HAP-1 (cell line): ENCODE measurements at places on chromosomes 16 and 17.

GRCh38 chr16:61929776-61930175, 106.5 kb downstream of the CDH8 start:
- DNase-seq: no peak

GRCh38 chr17:10126616-10127501, 71.5 kb downstream of the GAS7 start:
- DNase-seq: no peak

DNA sequence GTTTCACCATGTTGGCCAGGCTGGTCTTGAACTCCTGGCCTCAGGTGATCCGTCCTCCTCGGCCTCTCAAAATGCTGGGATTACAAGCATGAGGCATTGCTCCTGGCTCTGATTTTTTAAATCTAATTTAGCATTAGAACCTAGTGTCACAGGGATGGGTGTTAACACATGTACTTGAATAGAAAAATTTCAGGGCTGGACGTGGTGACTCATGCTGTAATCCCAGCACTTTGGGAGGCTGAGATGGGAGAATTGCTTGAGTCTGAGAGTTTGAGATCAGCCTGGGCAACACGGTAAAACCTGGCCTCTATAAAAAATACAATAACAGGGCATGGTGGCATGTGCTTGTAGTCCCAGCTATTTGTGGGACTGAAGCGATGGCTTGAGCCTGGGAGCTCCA, 6.0 kb upstream of the RNF135 start:
- DNase-seq: no peak

GRCh38 chr16:66717112-66717675, 20.7 kb upstream of the CMTM4 start:
- DNase-seq: peak; percentile 64

DNA sequence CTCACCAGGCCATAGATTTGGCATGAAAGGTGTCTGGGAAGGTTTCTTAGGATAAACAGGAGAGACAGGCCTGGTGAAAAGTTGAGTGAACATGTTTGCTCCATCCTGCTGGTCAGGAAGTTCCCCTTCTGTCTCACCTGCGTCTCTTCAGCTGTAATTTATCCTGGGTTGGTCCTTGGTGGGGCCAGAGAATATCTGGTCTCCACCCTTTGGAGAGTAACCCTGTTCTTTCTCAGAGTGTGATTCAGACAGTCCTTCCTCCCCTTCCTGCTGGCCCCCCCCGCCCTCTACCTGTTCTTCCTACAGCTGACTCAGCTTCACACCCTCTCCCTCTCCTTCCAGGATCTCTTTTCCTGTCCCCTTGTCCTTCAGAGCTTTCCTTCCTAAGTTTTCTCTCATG, 17.1 kb downstream of the MINK1 start:
- DNase-seq: no peak

DNA sequence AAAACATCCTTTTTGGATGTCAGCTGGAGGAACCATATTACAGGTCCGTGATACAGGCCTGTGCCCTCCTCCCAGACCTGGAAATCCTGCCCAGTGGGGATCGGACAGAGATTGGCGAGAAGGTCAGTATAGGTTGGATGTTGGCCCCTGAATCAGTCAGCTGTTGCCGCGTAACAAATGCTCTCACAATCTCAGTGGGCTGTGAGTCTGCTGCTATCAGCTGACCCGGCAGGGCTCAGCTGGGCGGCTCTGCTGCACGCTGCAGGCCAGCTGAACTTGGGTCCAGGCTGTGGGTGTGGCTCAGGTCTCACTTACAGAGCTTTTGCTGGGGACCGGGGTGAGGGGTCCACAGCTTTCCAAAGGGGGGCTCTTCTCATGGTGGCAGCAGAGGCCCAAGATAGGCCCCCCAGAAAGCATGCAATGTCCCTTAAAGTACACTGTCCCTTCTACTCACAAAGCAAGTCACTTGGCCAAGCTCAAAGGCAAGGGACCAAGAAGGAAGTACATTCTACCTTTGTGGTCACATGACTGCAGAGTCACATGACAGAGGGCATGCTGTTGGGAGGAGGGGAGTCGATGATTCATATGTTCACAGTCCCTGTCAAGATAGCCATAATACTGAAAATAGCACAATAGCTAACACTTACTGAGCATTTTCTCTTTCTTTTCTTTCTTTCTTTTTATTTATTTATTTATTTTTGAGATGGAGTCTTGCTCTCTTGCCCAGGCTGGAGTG, 134.2 kb downstream of the ABCC1 start:
- peak; percentile 40 for DNase-seq

- DNase-seq: no peak
Observed at GRCh38 chr16:81493755-81494433, 49.3 kb downstream of the CMIP start.

GRCh38 chr16:57667526-57668262, 412 bp upstream of the ADGRG3 start:
- peak; percentile 26 for DNase-seq

- DNase-seq: no peak
Observed at GRCh38 chr17:13584701-13585080, 17.0 kb downstream of the HS3ST3A1 start.

GRCh38 chr16:79876332-79876730, 275.8 kb upstream of the MAF start:
- no peak for DNase-seq

DNA sequence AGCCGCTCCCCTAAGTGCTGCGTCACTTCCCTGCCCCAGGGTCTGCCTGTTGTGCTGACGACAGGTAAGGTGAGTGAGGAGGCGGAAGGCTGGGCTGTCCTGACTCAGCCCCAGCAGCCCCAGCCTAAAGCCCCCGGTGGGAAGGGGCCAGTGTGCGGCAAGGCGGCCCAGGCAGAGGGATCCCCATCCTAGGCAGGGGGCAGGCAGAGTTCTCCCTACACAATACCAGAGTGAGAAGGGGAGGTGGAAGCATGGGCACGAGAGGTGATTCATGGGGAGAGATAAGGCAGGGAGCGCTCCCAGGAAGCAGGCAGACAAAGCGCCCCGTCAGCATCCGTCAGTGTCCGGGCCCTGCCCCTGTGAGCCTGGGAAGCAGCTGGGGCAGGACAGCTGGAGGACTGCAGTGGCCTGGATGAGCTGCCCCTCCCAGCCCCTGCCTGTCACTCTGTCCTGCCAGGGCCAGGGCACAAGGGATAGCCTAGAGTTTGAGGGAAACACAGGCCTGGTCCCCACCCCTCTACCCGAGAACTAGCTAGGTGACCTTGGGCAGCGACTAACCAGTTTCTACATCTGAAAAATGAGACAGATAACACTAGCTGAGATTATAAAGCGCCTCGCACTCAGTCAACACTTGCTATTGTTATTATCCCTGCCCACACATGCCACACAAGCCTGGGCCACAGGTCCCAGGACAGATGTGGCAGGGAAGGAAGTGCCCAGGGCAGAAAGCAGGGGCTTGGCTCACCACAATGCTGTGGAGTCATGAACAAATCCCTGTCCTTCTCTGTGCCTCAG, 3.8 kb downstream of the FAM83G start:
- DNase-seq: no peak

DNA sequence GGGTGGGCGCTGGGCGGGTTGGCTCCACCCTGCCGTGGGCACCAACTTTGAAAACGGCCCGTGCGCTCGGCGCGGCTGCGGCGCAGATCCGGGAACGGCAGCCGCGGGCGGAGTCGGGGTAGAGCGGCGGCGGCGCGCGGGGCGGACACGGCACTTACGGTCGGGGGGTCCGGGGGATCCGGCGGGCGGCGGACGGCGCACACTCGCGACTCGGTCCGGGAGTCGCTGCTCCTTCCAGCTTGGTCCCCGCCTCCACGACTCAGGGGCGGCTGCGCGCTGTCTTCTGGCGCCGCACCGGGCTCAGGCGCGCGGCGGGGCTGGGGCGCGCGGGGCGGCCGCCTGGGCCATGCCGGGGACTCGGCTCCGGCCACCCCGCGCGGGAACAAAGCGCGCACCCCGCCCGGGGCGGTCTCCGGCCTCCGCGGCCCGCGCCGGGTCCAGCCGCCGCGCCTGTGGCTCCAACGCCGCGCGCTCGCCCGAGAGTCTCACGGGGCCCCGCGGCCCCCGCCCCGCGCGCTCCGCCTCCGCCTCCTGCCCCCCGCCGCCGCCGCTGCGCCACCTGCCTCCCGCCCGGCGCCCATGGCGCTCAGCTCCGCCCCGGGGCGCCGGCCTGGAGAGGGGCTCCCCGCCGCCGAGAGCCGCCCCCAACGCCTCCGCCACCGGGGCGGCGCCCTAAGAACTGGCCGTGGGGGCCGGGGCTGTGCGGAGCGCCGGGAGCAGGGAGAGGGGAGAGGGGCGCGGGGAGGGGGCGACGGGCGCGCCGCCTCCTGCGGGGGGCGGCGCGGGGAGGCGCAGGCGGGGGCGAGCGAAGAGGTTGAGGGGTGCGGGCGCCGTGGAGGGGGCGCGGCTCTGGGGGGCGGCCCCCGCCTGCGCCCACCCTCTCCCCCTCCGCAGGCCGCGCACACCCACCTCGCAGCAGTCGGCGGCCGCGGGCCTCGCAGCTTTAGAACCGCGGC, 35.9 kb downstream of the CBFA2T3 start:
- DNase-seq: no peak

DNA sequence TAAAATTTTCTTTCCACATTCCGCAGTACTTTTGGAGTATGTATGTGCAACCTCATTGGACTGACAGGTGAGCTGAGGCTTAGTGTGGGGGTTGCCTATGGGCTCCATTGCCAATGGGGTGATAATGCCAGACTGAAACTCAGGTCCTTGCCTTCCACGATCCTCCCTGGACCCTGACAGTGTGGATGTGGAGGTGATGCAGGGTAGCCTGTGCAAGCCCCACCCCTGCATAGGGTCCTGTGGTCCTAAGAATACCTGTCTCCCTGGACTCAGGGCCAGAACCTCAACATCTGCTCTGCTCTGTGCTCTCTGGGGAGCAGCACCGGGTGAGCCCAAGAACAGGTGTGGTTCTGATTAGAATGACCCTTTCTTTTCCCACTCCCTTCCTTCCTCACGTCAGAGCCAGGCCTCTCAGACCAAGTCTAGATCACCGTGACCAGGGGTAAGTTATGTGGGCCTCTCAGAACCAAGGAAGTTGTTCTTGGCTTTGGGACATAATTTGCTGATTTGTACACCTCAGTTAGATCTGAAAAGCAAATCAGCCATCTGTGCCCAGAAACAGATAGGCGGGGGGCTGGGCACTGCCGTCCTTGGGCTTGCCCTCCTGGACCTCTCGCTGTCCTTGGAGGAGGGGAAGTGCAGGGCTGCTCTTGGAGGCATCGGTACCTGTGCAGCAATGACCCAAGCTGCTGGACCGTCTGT, 8.4 kb upstream of the TNS4 start:
- no peak for DNase-seq

GRCh38 chr17:43713494-43714162, 45.0 kb downstream of the SOST start:
- no peak for DNase-seq

GRCh38 chr17:81563861-81564586, 11.9 kb upstream of the FAAP100 start:
- DNase-seq: no peak

- no peak for DNase-seq
Observed at GRCh38 chr16:557463-558297, 2.5 kb upstream of the PRR35 start.

GRCh38 chr16:9286930-9287329, 195.5 kb downstream of the HAPSTR1 start:
- no peak for DNase-seq

GRCh38 chr17:36608794-36609497, 7.6 kb downstream of the MRM1 start:
- DNase-seq: no peak

GRCh38 chr17:3803308-3803640, 2.3 kb upstream of the ITGAE start:
- DNase-seq: no peak

DNA sequence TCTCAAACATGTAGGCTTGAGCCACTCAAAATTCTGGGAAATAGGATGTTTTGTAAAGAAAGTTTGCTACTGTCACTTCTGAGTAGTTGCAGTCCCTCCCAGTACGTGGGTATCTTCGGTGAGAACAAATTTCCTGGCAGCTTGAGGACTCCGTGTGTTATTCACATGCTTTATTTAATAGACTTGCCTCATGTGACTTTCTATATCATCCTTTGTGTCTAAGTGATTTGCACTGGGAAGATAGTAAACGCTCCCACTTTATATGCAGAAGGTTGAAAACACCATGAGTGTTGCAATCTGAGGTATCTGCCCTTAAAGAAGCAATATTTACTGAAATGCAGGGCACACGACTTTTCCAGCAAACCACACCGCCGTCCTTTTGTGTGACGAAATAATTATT, 643.7 kb downstream of the MAF start:
- DNase-seq: no peak

DNA sequence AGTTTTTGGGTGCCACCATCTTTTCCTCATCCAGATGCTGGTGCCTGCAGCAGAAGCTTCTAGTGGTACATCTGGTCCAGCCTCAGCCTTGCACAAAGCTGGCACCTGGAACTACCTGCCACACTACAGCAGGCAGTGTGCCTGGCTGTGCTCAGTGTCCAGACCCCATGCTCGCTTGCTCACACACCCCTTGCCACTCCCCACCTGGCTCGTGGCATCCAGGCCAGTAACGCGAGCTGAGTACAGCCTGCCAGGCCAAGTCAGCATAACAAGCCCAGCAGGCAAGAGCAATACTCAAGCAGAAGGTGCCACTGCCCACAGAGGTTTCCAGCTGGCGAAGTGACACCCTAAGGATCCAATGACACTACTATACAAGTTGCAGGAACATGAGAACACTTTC, 29.7 kb upstream of the KIF2B start:
- DNase-seq: no peak

- no peak for DNase-seq
Observed at GRCh38 chr17:80861892-80862291, 129.7 kb upstream of the CHMP6 start.

GRCh38 chr16:88703486-88704309, 2.5 kb downstream of the RNF166 start:
- no peak for DNase-seq

DNA sequence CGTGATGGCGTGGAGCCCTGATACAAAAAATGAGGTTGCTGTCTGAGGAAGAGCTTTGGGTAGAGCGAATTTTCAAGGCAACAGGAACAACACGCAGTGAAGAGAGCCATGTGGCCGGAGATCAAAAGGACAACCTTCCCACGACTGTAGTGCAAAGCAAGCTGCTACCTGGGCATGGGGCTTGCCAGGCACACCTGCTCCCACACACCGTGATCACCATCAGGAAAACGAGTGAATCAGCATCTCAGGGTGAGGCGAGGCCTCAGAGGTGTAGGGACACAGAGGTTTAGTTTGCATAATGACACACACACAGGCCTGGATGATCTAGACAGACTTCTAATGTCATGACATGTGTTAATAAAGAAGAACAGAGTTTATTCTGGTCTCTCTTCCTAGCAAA, 65.7 kb downstream of the PARN start:
- no peak for DNase-seq
